Right atrium auricular region (tissue), 2 donors: ENCODE measurements at places on chromosomes 7 and 10.

DNA sequence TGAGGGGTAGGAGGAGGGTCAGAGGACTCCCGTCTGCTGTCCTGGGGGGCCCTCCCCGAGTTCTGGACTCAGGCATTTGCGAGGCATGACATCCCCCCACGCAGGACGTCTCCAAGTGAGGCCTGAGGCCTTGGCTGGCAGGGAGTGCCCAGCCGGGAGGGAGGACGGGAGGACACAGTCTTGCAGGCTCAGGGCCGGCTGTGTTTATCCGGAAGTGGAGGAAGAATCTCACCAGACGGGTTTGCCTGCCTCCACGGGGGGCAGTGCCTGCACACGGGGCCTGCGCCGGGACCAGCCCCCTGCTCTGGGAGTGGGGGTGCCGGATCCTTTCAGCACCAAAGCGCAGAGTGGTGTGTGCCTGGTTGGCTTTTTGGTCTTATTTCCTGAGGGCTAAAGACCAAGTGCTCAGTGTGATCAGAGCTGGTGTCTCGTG, 10.9 kb downstream of the PWWP2B start:
- DNase-seq: no peak
- H3K4me1 ChIP-seq: no peaks in the 10 kb centered on the region
- no peak overlapping the region for H3K4me3 ChIP-seq

- no peaks in the 10 kb centered on the region for H3K36me3 ChIP-seq
- no peaks in the 10 kb centered on the region for H3K27me3 ChIP-seq
- no peak overlapping the region for H3K27ac ChIP-seq
- no peaks in the 10 kb centered on the region for H3K4me1 ChIP-seq
- no peak overlapping the region for H3K4me3 ChIP-seq
Observed at GRCh38 chr7:70384891-70385290, 747.1 kb upstream of the GALNT17 start.

GRCh38 chr7:17622451-17622850, 317.8 kb downstream of the SNX13 start:
- no peaks in the 10 kb centered on the region for H3K4me1 ChIP-seq
- no peak overlapping the region for H3K27ac ChIP-seq
- no peak overlapping the region for H3K4me3 ChIP-seq
- no peaks in the 10 kb centered on the region for H3K36me3 ChIP-seq
- H3K27me3 ChIP-seq: no peaks in the 10 kb centered on the region

DNA sequence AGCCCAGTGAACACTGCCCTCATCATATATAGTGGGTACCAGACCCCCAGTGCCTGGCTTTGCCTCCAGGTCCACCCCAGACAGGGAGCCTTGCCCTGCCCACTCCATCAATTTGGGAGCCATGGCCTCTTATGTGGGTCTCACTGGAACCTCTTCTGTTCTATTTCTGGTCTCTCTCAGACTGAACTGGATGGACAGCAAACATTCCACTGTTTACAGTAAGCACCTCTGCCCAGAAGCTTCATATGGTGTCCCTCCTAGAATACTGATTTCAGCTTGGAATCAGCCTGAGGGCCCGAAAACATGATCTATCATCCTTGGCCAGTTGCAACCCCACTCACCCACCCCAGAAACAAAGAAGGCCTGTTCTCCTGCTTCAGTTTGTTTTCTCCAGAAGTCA, 81.0 kb upstream of the SLF2 start:
- no peak for DNase-seq
- no peak overlapping the region for H3K27ac ChIP-seq
- no peaks in the 10 kb centered on the region for H3K36me3 ChIP-seq
- H3K4me1 ChIP-seq: peaks cover 33% of the 10 kb centered on the region
- H3K27me3 ChIP-seq: peaks cover 33% of the 10 kb centered on the region

DNA sequence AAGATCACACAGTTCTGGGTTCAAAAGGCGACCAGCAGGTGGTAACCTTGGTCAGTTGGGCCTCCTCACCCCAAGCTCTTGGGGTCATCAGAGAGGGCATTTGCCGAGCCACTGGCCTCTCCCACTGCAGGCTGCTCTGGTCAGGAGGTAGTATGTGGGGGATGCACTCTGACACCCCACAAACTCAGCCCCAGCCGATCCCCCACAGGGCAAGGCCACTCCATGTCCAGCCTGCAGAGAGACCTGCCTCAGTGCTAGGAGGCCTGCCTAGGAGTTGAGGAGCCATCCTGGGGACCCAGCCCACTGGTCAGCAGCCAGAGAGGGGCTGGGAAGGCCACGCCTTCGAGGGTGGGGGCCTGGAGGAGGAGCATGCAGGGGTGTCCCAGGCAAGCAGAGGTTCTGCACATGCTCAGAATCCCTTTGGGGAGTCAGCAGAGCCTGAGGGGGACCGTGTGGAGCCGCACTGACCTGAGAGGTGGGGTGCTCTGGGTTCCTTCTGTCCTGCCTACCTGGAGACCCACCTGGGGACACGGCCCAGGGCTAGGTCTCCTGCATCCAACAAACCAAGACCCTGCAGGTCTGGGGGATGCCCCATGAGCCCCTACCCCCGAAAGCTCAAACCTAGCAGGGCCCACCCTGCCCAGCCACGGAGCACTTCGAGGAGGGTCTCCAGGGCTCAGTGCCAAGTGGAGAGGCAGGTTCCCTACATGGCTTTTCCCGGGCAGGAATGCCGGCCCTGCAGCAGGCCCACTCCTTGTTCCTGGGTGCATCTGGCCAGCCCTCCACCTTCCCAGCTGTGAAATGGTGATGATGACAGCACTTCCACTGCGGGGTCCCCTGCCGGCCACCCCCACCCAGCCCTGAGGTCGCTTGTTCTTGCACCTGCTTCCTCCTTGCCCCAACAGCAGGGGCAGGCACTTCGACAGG, 58.5 kb downstream of the RASGEF1A start:
- H3K27ac ChIP-seq: no peak overlapping the region
- no peaks in the 10 kb centered on the region for H3K27me3 ChIP-seq
- no peak for DNase-seq
- H3K4me1 ChIP-seq: no peaks in the 10 kb centered on the region
- H3K36me3 ChIP-seq: no peaks in the 10 kb centered on the region
